Stimulated activated CD8-positive, alpha-beta memory T cell treated with anti-CD3 and anti-CD28 coated beads, Interleukin-7, amount 100 ng/mL, for 4 hours (primary cell): ENCODE measurements at places on chromosomes 1 and 21.

DNA sequence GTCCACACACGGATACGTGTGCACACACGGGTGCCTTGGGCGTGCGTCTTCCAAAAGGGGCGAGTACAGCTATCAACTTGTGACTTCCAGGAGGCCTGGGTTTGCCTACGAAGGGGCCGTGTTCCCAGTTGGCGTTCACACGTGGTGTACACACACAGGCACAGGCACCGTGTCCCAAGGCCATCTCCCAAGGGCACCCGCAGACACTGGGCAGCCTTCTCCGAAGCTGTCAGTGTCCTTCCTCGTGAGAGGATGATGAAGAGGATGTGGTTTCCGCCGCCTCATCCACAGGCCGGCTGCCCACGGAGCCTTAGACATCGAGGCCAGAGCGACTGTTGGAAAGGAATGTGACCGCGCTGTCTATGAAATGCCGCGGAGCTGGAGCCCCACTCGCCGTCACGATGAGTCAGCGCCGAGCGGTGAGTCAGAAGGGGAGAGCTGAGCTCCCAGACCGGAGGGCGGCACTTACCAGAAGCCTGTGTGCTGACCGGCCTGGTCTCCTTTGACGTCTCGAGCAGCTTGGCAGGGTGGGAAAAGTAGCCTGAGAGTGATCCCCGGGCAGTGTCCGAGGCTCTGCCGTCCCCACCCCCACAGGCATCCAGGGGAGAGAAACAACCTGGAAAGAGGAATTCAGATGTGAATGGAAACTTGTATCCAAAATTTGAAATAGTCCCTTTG, 141.4 kb upstream of the ARHGEF16 start:
- DNase-seq, result peak; percentile 29

DNA sequence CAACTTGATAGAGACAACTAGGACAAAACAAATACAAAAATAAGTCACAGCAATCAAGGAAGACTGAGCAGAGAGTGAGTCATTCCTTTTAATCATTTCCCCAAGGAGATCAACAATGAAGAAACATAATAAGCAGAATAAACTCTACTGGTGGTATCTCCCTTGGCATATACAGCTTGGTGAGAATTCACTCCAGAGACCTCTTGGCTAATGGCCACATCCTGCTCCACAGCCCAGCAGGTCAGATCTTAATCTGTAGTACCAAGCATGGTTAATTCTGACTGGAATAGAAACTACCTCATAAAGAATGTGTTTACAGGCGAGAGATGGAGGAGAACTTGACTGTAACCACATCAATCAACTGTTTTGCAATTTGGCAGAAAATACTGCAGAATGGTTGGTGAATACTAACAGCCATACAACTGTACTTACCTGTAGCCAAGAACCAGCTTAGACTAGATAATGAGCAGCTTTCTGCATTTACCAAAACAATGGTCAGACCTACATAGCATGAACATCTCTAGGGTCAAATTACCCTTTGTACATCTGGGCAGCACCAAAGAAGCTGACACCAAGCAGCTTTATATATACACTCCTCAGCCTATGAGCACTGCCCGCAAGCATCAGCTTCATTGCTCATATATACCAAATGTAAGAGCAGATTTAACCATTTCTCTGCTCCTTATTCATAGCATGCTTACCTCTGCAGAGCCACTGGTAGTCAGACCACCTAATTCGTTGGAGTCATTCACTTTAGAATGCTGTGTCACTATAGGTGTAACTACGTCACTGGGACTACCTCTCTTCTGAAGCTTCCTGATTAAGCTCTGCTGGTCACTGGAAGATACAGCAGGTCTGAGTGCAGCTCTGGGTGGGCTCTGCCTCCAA, 51.0 kb downstream of the KIAA0319L start:
- peak; percentile 10 for DNase-seq

DNA sequence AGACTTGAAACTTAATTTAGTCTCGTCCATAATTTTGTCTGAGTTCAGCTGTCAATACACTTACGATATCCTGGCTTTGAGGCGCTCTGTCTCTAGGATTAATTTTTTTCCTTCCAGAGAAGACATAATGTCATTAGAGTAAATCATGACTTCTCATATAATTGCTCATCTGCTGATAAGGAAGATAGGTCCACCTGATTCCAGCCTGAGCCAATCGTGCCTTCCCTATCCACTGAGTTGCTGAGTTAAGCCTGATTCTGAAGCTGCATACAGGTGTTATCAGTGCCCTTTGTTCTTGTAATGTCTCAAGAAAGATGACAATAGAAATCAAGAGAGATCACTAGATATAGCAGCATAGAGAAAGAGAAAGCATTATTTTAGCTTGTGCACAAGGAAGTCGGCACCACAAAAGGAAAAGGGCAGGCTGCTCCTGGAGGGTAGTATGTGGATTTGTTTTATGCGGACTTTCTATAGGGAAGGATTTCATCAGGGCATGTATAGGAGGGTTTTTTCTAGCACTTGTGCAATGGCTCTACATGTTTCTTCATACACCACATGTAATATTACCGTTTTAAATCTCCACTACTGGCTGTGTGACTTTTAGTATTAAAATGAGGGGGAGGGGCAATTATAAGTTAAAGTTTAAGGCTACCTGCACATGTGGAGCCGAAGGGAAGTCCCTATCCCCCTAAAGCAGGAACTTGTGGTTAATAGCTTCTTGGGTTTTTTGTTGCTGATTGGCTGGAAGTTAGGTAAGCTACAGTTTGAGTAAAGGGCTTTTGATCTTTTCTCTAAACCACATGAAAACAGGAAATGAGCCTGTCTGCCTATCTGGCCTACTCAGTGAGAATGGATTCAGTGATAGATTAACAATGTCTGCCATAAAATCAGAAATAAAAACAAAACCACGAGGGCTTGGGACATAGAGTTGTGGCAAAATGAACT, 133.4 kb downstream of the PLPPR5 start:
- DNase-seq, result peak; percentile 8

- peak; percentile 39 for DNase-seq
Observed at GRCh38 chr1:59020151-59020997, 236.5 kb upstream of the JUN start.

- no peak for DNase-seq
Observed at GRCh38 chr21:25980710-25981109, 189.9 kb downstream of the APP start.

GRCh38 chr1:51833700-51834099, 44.8 kb downstream of the NRDC start:
- no peak for DNase-seq

DNA sequence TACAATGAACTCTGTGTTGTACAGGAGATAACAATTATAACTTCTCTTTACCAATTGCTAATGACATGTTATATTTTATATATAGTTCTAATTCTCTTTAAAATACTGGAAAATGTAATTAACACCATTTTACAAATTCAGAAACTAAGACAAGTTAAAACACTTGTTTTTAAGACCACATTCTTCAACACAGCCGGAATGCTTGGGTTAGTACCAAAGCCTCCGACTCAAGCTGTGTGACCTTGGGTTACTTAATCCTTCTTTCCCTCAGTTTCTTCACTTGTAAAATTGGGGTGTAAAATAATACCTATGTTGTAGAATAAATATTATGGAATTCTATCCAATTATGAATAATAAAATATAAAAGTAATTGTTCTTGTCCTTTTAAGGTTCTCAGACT, 378.7 kb downstream of the USH2A start:
- no peak for DNase-seq

DNA sequence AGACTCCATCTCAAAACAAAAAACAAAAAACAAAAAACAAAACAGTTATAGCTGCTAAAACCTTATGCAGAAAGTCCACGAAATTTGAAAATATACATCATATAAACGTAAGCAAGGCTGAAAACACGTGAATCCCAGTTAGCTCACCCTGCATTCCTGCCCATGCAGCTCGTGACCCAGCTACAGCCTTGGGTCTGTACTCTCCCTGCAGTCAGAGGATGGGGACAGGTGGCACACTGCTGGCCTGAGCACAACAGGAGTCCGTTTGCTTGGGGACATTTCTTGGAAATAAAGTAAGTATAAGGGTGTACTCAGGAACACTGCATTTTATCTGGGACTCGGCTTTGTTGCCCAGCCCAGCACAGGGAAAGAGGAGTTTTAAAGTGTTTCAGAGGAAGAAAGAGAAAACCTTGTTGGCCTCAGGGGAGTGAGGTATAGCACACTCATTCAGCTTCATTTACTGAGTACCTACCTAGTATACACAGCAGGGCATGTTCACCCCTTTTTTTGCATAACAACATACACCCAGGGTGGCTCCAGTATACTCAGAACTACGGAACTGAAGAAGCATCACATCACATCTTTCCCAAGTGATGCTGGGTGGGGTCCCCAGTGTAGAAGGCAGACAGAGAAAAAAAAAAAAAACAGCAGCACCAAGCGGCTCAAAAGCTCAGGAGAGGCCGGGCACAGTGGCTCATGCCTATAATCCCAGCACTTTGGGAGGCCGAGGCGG, 44.1 kb downstream of the CAPZB start:
- no peak for DNase-seq

GRCh38 chr1:233738850-233739249, 124.9 kb downstream of the KCNK1 start:
- no peak for DNase-seq

- no peak for DNase-seq
Observed at GRCh38 chr21:14591377-14591776, 45.3 kb upstream of the SAMSN1 start.

GRCh38 chr1:221397606-221398005, 344.3 kb downstream of the DUSP10 start:
- DNase-seq, result no peak

GRCh38 chr1:246417813-246418564, 89.1 kb downstream of the SMYD3 start:
- DNase-seq, result no peak

- no peak for DNase-seq
Observed at GRCh38 chr1:220876511-220877376, 2.5 kb upstream of the HLX start.

DNA sequence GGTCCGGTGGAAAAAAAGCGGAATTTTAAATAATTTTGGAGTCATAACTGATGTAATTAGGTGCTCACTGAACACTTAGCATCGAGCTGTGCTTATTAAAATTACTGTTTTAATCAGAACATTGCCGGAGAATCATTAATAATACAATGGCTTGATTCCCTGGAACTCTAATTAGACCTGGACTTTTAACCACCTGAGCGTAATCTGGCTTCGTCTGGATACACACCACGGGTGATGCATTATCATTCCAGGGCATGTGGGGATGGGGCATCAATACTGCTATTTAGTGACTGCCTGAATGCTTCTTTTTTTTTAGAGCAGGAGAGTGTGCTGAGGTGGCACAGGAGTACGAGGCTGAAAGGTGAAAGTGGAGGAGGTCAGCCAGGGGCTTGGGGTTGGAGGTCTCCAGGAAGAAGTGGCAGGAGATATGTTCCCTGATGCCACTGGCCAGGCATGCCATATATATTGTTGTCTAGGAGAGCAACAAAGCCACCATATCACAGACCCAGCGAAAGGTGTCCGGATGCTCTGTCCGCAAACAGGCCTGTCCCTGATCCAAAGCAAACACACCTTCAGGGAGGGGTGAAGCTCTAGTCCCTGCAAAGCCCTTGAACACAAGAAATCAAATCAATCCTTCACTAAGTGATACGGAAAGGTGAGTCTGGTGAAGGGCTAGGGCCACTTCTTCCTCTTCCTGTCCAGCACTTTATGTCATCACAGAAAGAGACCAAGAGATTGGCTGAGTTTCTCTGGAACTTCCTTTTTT, 125.2 kb downstream of the PLXNA2 start:
- no peak for DNase-seq

GRCh38 chr1:153400244-153400643, 9.4 kb upstream of the S100A8 start:
- no peak for DNase-seq

DNA sequence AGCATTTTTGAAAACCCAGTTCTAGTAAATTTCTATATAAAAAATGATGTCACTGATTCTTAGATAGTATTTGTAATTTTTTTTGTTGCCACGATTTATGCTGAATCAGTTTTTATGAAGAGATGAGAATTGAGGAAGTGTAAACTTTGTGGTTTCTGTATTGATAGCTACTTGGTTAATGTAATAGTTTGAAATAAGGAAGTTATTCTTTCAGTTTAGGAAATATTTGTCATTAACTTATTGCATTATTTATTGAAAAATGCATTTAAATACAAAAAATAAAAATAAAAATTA, 97.8 kb downstream of the ZFYVE9 start:
- DNase-seq, result no peak

DNA sequence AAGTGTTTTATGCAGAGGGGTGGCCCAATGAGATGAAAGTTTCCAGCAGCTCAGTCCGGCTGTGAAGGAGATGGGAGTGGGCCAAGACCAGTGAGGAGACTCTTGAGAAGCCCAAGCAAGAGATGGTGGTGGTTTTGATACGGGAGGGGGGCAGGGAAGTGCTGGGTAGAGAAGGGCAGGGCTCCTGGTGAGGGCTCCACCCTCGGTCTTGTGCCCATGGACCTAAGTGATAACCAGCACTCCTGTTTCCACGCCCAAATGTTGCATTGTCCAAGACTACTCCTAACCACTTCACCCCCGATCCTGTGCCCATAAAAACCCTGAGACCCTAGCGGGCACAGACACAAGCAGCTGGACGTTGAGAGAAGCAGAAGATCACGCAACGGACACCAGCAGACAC, 140.9 kb downstream of the MIS18A start:
- no peak for DNase-seq

GRCh38 chr1:181391301-181391900, 91.9 kb upstream of the CACNA1E start:
- DNase-seq, result no peak

DNA sequence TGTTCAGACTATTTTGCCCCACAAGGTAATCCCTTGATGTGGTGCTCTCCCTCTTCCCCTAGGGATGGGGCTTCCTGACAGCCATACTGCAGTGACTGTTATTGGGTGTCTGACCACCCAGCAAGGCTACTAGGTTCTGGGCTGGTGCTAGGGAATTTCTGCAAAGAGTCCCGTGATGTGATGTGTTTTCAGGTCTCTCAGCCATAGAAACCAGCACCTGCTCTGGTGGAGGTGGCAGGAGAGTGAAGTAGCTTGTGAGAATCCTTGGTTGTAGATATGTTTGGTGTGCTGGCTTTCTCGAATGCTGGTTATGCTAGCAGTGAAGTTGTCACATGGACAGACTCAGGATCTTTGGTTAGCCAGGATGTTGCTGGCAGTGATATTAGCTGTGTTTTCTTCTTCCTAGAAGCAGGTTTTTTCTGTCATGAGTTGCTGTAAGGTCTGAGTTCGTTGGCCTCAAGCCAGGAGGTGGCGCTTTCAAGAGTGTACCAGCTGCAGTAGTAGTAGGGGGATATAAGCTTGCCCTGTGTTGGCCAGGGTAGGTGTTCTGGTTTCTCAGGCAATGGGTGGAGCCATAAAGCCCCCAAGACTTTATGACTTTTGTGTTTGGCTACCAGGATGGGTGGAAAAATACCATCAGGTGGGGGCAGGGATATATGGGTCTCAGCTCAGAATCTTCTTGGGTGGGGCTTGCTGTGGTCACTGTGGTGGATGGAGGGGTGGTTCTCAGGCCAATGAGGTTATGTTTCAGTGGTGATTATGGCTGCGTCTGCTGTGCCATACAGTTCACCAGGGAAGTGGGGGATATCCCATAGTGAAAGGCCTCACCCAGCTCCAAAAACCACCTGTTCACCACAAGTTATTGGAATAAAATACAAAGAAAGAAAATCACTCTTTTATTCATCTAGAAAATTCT, 1112.3 kb downstream of the KCNT2 start:
- no peak for DNase-seq
